ENCODE measurements at places on chromosomes 13 and 19.
A peak's percentile ranks its signal among the peaks of the same experiment; 100 is the strongest.

DNA sequence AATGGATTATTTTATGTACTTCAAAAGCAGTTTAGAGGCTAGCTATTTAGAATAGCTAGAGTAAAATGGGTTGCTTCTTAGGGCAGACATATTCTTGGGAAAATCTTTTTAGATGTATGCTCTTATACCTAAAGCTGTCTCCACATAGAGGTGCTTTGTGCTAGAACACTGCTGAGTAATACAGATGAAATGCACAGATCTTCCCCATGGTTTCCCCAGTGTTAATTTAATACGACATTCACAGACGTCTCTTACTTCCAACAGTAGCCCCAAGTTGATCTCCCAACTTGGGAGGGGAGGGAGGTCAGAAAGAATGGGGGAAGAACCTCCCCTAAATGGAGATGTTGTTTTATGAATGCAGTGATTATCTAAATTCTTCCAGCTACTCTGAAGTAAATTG, 16.9 kb downstream of the NALCN start:
- no peak for DNase-seq

DNA sequence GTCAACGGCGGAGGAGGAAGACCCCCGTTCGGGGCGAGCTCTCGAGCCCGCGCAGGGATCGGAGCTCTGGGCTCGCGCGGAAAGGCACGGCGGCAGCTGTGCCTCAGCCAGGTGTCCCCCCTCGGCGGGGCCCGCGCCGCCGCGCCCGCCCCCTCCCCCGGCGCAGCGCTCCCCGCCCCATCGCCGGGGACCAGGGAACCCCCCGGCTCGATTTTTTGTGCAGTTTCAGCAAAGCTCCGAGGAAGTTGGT, 110.0 kb downstream of the KCNRG start:
- no peak for DNase-seq

DNA sequence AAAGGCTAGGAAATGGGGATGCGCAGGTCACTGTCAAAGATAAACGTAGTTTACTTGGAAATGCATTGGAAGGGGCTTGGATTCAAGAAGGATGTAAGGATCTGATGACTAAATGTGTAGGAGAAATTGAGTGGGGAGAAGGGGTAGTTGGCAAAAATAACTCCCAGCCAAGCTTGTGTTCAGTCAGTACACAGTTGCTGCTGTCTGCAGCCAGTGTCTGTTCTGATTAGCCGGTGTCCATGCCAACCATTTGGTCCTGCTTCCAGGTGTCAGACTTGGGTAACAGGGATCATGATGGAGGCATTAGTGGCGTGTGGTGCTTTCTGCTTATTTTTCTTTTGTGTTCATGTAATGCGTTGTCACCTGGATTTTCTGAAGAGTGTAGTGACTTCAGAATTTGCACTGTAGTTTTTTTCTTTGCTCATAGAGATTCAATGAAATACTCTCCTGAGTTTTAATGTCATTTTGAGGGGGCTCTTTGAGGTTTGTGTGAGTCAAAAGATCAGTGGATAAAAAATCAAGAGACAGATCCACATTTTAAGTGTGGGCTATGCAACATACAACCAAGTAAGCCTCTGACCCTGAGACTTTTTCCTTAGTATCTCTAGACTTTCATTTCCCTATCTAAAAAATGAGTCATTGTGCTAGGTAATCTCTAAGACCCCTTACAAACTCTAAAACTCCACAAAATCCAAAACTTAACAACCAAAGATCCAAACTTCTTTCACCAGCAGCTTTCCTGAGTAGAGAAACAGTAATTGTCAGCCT, 103.9 kb downstream of the WDFY2 start:
- no peak for DNase-seq

GRCh38 chr19:55383279-55384130, 587 bp downstream of the TMEM238 start:
- peak; percentile 81 for DNase-seq

- DNase-seq: no peak
Observed at GRCh38 chr13:28584873-28585381, 74.0 kb upstream of the POMP start.

GRCh38 chr13:29136341-29136740, 316.2 kb downstream of the MTUS2 start:
- no peak for DNase-seq
